ENCODE measurements at places on chromosomes 7 and 10.

DNA sequence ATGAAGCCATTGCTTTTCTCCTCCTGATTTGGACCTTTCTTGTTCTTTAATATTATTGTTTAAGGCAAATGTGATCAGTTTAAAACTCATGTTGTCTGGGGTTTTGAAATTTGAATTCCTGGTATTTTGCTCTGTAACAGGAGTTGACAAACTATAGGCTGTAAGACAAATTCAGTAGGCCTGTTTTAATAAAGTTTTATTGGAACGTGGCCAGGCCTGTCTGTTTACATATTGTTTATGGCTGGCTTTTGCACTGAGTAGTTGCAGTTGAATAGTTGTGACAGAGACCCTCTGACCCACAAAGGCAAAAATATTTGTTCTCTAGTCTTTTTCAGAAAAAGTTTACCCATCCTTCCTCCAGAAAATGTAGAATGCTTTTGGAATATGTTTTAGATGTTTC is 29.8 kb downstream of the STARD3NL start:
- no peak for DNase-seq

GRCh38 chr10:80498833-80499741 is 38.6 kb upstream of the SH2D4B start:
- DNase-seq = no peak

GRCh38 chr7:99143521-99143852 is 421 bp downstream of the SMURF1 start:
- DNase-seq = no peak

GRCh38 chr10:69866246-69866687 is 64.6 kb downstream of the COL13A1 start:
- DNase-seq = no peak

DNA sequence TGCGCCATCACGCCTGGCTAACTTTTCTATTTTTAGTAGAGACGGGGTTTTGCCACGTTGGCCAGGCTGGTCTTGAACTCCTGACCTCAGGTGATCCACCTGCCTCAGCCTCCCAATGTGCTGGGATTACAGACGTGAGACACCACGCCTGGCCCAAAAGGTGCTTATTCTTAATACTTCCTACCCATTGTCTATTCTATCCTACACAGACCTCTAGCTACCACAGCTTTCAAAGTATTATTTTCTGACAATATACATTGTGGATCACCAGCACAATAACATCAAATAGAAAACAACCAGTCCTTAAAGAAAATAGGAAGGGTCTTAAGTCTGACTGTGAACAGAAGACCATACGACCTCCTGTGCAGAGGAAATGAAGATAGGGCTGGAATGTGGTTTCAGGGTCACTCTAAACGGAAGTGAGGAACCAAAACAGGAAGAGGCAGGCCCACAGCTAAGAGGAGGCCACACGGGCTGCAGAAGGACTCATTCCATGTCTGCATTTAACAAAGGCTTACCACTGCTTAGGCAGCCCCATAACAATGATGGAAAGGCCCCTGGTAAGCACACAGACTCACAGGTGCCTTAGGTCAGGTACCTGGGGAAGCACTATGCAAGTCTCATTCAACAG is 115.2 kb downstream of the ZFAND4 start:
- no peak for DNase-seq

GRCh38 chr7:15130666-15131541 is 228.4 kb upstream of the DGKB start:
- no peak for DNase-seq

DNA sequence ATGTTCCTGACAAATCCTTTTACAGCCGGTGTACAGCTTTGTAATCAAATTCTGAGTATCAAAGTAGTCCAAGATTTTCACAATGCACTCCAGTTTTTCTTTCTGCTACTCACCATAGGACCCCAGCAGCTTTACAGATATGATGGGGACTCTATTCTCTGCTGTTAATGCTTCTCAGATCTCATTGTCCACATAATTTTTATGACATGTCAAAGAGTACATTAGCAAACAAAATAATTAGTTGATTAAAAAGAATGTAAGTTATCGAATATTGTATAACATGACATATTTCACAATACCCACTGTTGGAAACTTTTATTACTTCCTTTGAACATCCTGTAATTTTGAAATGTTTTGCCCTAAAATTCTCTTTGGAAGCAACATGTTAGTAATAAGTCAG is 81.4 kb upstream of the KIAA1217 start:
- DNase-seq = no peak

DNA sequence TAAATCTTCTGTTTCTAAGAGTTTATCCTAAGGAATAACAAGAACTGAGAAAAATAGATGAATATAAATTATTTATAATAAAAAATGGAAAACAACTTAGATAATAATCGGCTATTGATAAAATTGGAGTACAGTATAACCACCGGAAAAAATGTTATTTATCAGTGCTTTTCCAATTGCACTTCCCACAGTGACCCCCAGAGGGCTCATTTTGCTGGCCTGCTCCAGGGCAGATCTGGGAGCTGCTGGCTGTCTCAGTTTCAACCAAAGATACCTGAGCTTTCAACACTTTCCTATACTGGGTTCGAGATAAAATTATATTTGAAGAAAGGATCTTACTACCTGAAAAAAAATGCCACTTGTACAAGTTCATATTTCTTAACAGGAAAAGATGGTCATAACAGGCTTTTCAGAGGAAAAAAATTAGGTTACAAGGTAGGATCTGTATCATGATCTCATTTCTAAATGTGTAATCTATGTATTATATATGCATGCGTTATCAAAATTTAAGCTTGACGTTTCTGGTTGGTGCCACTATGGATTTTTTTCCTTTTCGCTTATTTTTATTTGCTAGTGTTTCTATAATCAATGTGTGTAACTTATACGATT is 165.7 kb downstream of the NPSR1 start:
- peak; percentile 12 for DNase-seq

DNA sequence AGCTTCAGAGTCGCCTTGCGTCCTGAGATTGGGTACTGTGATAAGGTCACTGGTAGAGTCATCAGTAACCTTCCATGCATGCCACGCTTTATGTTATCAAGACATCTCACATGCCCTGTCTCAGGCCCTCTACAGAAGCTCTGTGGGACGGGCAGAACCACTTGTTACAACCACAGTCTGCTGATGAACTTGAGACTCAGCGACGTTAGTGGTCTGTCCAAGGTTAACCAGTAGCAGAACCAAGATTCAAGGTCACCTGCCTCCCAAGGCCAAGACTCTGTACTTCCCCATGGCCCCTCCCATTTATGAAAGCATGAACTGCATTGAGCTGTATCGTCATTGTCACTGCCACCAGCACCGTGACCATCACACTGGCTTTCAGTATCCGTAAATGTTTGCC is 15.0 kb downstream of the IQCE start:
- no peak for DNase-seq

DNA sequence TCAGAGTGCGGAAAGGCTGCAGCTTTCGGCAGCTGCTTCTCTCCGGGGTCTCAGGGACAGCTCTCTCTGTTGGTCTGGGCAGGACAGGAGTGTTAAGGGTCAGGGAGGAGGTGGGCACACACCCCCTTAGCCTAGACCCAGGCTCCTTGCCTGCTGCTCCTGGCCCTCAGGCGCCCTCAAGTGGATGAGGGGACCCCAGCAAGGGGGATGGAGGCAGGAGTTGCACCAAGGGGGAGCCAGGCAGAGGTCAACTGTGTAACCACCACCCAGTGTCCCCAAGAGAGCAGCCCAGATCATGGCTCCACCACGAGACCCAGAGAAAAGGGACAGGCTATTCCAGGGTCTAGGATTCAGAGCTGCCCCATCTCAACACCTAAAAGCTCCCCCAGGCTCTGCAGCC is 26.9 kb downstream of the SPOCK2 start:
- no peak for DNase-seq

GRCh38 chr10:49679480-49679893 is at the start of gene C10orf53:
Gene C10orf53, plus strand, starts transcription at chr10:49679651. Its CDS starts 47 bp downstream, at chr10:49679698.
- no peak for DNase-seq

- DNase-seq = no peak
These were observed 334.7 kb downstream of the INHBA start for GRCh38 chr7:41367967-41368882.

DNA sequence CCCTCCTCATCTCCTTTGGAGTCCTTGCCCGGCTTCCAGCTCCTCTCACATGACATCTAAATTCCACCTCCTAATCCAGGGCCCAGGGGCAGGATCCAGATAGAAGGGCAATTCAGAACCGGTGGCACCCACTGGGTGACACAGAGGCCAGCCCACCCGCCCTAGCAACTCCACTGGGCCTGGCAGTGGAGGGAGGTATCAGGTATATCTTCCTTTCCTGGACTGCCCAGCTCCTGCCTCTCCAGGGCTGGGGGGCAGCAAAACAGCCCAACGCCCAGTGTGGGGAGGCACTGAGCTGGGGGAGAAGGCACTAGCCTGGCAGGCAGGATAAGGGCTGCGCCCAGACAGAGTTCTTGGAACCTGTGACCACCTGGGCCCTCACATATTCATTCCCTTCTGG is 10.4 kb upstream of the TRIM8 start:
- no peak for DNase-seq

DNA sequence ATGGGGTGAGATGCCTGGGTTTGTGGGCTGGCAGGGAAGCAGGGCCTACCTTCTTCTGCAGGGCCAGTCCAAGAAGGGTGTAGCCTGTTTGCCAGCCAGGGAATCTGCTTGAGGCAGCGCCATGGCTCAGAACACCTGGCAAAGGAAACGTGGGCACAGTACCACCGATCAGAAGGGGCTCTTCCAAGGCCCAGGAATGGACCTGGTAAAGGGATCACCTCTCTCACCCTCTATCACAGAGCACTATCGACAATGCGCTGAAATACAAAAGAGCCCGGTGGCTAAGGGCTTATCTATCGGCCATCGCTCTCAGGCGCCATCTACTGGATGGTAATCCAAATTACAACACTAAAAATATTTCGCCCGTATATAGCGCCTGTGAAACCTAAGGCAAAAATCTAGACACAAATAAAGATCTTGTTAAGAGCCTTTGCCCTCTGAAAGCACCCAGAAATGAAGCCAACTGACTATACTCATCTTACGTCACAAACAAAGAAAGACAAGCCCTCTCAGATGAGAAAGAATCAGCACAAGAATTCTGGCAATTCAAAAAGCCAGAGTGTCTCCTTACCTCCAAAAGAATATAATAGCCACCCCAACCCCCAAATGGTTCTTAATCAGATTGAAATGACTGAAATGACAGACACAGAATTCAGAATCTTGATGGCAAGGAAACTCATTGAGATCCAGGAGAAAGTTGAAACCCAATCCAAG is 217.8 kb upstream of the HPS1 start:
- DNase-seq = no peak

DNA sequence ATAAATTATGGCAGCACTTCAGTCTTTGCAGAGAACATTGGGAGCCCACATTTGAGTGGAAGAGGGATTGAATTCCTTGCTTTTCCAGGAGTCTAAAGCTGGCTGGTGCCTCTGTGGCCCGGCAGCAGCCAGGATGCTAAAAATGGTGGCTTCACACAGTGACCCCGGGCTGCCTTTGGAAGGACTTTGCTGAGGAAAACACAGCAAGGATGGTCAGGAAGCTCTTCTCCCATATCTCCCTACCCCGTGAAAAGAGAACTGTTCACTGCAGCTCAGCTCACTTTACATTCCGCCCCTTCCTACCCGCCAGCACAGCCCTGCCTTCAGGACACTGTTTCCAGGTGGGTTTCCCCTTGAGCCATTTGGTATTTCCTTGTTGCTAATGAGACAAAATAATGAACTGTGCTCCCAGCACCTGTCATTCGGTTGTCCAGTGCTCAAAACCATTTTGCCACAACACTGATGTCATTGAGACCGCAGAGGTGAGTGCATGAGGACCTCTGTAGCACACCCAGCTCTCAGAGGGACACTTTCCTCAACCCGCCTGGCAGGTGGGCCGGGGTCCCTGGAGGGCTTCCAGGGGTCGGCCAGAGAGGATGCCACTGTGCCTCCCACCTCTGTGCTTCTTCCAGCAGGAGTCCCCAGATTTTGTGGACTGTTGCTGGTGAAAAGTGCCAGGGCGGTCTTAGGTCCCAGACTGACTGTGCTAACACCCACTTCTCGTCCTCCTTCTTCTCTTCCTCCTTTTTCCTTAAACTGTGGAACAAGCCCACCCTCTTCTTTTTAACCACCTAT is 255.7 kb upstream of the PPP2R2D start:
- DNase-seq = no peak

DNA sequence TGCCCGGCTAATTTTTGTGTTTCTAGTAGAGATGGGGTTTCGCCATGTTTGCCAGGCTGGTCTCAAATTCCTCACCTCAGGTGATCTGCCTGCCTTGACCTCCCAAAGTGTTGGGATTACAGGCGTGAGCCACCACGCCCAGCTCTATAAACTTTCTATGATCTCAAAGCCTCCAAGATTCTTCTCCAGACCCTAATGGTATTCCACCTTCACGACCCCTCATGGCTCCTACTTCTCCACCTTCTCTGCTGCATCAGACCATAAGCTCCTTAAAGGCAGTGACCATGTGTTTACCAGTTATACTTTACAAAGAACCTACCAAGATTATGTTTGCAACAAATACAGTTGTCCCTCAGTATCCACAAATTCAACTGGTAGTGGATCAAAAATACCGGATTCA is 10.1 kb upstream of the BAZ1B start:
- no peak for DNase-seq

GRCh38 chr7:92731335-92732063 is 104.9 kb downstream of the CDK6 start:
- DNase-seq = no peak

DNA sequence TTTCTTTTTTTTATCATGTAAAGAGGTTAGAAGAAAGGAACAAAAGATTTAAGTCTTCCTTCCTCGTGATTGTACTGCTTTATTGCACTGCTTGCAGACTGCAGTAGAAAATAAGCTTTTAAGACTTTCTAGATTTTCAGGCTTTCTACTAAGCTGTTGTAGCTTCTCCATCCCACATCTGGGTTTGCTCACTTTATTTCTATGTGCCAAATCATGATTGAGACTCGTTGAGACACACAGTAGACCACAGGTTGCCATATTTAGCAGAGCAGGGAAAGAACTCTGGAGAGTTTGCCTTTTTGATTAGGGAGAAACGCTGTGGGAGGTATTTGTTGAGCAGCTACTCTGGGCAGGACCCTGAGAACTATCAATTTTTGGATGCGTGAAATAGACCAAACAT is 89.2 kb upstream of the BTBD16 start:
- DNase-seq = no peak

DNA sequence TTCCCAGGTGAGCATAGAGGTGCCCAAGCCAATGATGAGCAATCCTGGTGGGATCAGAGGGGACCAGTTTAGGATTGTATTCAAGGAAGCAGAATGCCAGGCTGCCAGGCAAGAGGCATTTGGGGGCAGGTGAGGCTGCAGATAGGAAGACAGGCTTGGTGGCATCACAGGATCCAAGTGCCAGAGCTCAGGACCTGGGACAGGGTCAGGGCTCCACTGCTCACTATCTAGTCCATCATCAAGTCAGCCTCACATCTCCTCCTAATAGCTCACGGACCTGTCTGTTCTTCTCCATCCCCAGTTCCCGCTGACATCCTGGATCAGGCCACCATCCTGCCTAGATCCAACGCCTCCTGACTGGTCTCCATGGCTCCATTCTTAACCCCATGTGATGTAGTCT is 47.6 kb downstream of the CYP26A1 start:
- no peak for DNase-seq

DNA sequence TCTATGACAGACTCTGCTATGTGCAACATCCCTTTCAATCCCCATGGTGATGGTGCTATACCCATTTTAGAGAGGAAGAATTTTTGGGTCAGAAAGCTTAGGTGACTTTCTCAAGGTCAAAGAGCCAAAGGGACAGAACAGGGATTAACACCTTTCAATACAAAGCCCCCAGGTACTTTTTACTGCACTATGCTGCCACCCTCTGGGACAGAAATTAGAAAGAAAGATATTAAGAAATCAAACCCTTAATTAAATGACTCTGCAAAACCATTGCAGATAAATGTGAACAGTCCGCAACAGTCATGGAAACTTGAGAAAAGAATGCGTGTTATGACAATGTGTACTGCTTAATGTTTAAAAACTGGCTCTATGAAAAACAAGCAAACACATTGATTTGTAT is 673.7 kb downstream of the MAGI2 start:
- DNase-seq = no peak

Data from activated naive CD4-positive, alpha-beta T cell (primary cell).